NCI-H1105 treated with DMSO at 0.1 percent for 48 hours (cell line): ENCODE measurements at places on chromosomes 6 and 20.

GRCh38 chr6:75204959-75205775 is 686 bp downstream of the COL12A1 start:
- DNase-seq, result no peak

- DNase-seq, result no peak
These were observed 31.3 kb downstream of the KCNK15 start for GRCh38 chr20:44776980-44777379.

GRCh38 chr6:36997811-36998722 is 7.4 kb upstream of the FGD2 start:
- no peak for DNase-seq

- no peak for DNase-seq
These were observed 150.0 kb downstream of the CDC5L start for GRCh38 chr6:44537306-44538049.

DNA sequence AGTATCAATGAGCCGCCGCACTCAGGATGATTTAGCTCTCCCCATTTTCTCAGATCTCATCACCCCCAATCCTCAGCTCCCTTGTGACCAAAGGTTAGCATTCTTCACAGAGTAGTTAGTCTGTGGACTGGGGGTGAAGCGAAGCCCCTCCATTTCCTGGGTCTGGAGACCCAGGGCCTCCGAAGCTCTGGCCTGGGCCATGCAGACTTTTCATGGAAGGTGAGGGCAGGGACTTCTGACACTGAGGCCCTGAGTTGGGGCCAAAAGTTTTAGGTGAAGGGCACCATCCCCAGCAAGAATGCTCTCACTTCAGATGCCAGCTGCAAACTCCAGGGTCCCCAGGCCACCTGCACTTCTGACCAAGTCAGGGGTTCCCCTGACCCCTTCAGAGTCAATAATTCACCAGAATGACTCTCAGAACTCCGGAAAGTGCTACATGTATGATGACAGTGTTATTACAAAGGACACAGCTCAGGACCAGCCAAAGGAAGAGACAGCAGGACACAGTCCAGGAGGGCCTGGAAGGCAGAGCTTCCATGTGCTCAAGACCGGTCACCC is 65.7 kb upstream of the DUSP22 start:
- no peak for DNase-seq

GRCh38 chr6:135090819-135091218 is 36.2 kb upstream of the HBS1L start:
- no peak for DNase-seq

DNA sequence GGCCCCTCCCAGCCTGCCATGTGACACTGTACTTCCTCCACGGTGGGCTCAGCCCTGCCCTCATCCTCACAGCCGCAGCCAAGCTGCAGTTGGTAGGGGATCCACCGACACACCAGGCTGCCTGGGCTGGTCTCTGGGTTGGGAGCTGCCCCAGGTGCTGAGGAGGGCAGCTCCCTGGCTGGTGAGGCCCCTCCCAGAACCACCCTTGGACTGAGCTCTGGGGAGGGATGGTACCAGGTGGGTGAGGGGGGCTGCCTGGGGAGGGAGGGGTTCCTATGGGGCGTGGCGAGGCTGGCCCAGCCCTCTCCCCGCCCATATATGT is 185 bp upstream of the TNFRSF6B start:
- no peak for DNase-seq

- peak; percentile 71 for DNase-seq
These were observed 27.5 kb upstream of the SNRPC start for GRCh38 chr6:34729631-34730470.

- DNase-seq, result no peak
These were observed 68.9 kb upstream of the FAM184A start for GRCh38 chr6:119147101-119148053.

DNA sequence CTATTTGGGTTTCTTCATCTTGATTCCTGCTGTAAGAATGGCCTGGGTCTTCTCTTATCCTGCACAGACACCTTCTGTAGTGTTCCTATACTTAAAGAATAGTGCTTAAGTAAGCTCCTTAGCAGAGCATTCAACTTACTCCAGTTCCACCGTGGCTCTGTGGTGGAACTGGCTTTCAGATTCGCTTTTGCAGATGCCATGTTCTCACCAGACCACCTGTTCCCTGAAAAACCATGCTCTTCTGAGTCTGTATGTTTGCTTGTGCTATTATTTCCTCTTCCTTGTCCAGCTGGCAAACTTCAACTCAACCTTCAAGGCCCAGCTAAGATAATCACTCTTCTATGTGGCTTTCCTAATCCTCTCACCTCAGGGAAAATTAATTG is 4.9 kb downstream of the ELMO2 start:
- no peak for DNase-seq

GRCh38 chr6:91485047-91485446 is 898.2 kb upstream of the MAP3K7 start:
- DNase-seq, result no peak
